Stimulated activated CD4-positive, alpha-beta T cell treated with anti-CD3 and anti-CD28 coated beads, Interleukin-1b, Interleukin-23, amount 100 ng/mL, for 1 hour (primary cell): ENCODE measurements at places on chromosomes 2 and 18.

- DNase-seq = no peak
Measured at GRCh38 chr18:9516437-9517064, 41.2 kb downstream of the RALBP1 start.

DNA sequence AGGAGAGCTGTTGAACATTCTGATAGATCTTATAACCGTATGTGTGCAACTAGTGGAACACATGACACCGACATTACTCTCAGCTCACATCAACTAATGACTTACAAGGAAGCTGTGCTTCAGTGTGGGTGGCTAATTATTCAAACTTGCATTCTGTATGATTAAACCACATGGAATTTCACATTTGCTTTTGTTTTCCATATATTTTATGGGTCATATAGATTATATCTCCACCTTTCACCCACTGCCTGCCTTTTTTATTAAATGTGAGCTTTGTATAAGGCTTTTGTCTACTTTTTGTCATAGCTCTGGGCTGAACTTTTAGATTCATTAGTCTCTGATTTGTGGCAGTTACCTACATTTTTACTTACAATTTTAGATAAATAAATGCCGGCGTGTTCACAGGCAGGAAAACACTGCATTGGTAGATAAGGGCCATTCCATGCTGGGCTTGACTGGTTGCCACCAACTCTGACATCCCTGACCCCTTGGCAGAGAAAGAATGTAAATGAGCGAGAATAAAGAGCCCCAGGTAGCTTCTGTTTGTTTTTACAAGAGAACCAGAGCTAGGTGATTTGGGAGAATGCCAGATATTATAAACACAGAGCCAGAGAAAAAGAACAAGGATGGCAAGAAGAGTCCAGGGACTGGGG lies 35.7 kb downstream of the LYPD6 start:
- DNase-seq = no peak

DNA sequence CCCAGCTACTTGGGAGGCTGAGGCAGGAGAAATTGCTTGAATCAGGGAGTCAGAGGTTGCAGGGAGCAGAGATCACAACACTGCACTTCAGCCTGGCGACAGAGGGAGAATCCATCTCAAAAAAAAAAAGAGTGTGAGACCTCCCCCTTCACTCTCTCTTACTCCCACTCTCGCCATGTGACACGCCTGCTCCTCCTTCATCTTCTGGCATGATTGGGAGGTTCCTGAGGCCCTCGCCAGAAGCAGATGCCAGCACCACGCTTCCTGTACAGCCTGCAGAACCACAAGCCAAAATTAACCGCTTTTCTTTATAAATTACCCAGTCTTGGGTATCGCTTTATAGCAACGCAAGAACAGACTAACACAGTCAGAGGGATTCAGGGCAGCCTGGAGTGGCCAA lies 66.3 kb upstream of the CREB1 start:
- DNase-seq = no peak

GRCh38 chr2:163600801-163601200 lies 135.0 kb downstream of the FIGN start:
- DNase-seq = no peak

DNA sequence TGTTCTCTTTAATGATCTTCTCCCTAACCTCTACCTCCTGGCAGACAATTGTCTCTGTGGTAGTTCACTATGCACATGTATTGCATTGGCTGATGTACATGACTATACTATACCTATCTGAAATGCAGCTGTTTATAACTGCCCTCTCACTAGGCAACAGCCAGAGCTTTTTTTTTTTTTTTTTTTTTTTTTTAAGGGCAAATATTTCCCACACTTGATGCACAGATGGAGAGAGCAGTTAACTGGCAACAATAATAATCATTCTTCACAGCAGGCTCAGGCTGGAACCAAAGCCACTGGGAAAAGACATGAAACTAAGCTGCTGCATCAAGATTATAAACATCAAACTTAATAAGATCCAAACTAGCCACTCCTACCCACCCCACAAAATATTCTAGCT lies 707.7 kb downstream of the LRP1B start:
- DNase-seq = no peak

GRCh38 chr2:75772908-75773630 lies 62.4 kb upstream of the GCFC2 start:
- DNase-seq = no peak

- no peak for DNase-seq
Measured at GRCh38 chr2:20030224-20030623, 17.8 kb upstream of the MATN3 start.

GRCh38 chr2:160752475-160753330 lies 259.1 kb upstream of the RBMS1 start:
- DNase-seq = no peak

GRCh38 chr2:134080386-134081089 lies 173.3 kb upstream of the MGAT5 start:
- no peak for DNase-seq

GRCh38 chr2:104846786-104847585 lies 6.9 kb upstream of the POU3F3 start:
- DNase-seq = no peak

- DNase-seq = no peak
Measured at GRCh38 chr18:59456657-59457056, 97.6 kb upstream of the LMAN1 start.

- DNase-seq = no peak
Measured at GRCh38 chr2:119234021-119235019, 10.7 kb downstream of the STEAP3 start.

DNA sequence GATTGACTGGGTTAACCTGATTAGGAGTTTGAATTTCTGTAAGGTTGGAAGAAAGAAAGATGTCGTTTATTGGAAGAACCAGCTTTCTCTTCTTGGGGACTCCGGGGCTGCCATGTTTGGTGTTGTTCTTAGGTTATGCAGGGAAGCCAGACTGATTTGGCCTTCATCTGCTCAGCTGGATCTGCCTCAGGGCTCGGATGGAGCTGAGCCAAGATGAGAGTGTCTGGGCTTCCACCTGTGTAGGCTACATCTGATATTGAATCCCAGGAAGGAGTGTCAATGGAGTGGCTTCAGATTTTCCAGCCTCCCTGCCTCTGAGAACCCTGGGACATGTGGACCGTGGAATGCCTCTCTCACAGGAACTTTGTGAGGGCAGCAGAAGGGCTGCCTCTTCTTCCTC lies 126.1 kb downstream of the WDSUB1 start:
- no peak for DNase-seq

GRCh38 chr2:24352664-24353063 lies 7.7 kb downstream of the ITSN2 start:
- DNase-seq = no peak

DNA sequence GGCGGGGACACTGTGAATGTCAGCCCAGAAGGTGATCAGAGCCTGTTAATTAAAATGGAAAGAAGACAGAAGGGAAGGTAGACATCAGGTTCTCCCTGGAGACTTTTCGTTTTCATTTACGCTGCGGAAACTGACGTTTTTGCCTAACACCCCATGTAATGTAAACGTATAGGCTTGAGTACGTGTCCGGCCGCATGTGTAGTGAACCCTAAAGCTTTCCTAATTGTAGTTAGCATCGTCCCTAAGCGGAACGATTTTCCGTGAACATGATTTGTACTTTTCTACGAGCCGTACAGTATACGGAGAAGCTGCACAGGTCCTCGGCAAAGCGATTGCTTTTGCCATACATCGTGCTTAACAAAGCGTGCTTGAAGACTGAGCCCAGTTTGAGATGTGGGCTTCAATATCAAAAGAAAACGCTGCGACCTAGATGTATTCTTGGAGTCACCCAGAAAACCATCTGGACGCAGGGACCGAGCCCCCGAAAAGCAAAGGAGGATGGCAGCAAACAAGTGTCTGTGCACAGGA lies 284 bp downstream of the TIMM21 start:
- no peak for DNase-seq

DNA sequence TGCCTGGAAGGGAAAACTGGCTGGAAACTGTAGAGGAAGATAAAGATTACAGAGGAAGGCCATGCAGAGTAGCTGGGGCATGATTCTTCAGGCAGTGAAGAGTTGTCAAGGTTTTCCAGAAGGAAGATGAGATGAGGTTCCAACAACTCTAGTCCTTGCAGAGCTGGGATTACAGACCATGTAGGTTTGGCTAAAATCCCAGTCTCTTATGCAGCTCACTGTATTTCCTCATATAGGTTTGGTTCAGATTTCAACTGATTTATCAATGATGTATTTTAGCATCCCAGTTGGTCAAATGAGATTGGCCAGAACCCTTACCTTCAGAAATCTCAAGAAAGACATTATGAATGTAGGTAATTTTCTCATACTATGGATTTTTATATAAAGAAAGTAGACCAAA lies 16.4 kb downstream of the FAP start:
- DNase-seq = no peak

GRCh38 chr18:68742206-68742605 lies 27.3 kb upstream of the TMX3 start:
- no peak for DNase-seq

- no peak for DNase-seq
Measured at GRCh38 chr2:105779394-105779793, 34.7 kb downstream of the NCK2 start.
